Fibroblast of mammary gland (primary cell): ENCODE measurements at places on chromosomes 12 and 14.

- no peak for DNase-seq
Observed at GRCh38 chr12:110382683-110383082, 20.8 kb downstream of the ANAPC7 start.

DNA sequence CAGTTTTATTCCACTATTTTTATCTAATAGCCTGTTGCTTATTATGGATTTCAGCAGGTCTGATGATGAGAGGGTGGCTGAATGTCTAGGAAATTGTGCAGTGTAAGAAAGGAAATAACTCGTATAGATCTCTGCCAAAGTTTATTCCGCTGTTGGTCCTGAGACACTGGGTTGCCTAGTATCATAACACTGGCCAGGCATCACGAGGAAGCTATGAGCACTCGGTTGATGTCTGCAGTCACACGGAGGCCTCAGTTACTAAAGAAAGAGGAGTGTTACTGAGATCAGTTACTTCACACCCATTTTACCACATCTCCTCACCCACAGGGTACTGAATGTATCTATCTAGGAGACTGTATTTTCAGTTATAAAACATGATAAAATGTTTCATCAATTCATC lies 21.9 kb downstream of the BHLHE41 start:
- DNase-seq: no peak

- no peak for DNase-seq
Observed at GRCh38 chr12:130702966-130703732, 12.9 kb downstream of the RIMBP2 start.

DNA sequence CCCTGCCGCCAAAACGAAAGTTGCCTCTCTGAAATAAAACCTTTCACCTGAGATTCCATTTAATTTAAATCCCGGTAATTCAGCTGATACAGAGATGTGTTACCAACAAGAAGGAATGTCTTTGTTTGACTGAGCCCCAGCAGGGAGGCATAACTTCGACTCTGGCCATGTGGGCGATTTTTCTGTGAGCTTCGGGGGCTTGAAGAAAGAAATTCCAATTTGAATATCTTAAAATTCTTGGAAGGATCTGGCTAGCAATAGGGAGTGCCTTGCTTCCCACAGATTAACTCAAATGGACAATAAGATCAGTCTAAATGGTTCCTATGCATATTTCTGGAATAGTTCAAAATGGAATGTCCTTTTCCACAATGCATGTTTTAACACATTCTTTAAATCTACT lies 252.5 kb upstream of the TMPO start:
- no peak for DNase-seq

GRCh38 chr12:60263161-60263560 lies 667.3 kb downstream of the SLC16A7 start:
- no peak for DNase-seq

DNA sequence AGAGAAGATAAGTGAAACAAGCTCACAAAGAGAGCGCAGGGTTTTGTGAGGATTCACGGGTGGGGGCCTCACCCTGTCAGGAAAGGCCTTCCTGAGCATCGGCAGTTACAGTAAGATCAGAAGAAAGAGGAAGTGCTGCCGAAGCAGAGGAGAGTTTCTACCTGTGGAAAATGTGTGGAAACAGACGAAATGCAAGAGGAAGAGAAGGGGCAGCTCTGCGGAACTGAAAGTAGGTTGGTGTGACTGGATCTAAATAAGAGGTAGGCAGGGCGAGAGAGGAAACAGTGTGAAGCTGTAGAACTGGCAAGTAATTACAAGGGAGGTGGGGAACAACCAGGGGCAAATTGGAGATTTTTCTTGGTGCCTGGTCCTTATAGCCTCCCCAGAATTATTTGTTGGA lies 2.6 kb downstream of the GPR68 start:
- no peak for DNase-seq

DNA sequence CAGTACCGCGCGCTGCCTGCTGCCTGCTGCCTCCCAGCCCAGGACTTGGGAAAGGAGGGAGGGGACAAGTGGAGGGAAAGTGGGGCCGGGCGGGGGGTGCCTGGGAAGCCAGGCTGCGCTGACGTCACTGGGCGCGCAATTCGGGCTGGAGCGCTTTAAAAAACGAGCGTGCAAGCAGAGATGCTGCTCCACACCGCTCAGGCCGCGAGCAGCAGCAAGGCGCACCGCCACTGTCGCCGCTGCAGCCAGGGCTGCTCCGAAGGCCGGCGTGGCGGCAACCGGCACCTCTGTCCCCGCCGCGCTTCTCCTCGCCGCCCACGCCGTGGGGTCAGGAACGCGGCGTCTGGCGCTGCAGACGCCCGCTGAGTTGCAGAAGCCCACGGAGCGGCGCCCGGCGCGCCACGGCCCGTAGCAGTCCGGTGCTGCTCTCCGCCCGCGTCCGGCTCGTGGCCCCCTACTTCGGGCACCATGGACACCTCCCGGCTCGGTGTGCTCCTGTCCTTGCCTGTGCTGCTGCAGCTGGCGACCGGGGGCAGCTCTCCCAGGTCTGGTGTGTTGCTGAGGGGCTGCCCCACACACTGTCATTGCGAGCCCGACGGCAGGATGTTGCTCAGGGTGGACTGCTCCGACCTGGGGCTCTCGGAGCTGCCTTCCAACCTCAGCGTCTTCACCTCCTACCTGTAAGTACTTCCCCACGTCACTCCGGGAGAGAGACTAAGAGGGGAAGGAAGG lies at the start of gene LGR5:
Gene LGR5 (plus strand): TSS at position 186 of the 732 bp plus-strand sequence. CDS start 283 bp downstream, at position 469.
- no peak for DNase-seq

DNA sequence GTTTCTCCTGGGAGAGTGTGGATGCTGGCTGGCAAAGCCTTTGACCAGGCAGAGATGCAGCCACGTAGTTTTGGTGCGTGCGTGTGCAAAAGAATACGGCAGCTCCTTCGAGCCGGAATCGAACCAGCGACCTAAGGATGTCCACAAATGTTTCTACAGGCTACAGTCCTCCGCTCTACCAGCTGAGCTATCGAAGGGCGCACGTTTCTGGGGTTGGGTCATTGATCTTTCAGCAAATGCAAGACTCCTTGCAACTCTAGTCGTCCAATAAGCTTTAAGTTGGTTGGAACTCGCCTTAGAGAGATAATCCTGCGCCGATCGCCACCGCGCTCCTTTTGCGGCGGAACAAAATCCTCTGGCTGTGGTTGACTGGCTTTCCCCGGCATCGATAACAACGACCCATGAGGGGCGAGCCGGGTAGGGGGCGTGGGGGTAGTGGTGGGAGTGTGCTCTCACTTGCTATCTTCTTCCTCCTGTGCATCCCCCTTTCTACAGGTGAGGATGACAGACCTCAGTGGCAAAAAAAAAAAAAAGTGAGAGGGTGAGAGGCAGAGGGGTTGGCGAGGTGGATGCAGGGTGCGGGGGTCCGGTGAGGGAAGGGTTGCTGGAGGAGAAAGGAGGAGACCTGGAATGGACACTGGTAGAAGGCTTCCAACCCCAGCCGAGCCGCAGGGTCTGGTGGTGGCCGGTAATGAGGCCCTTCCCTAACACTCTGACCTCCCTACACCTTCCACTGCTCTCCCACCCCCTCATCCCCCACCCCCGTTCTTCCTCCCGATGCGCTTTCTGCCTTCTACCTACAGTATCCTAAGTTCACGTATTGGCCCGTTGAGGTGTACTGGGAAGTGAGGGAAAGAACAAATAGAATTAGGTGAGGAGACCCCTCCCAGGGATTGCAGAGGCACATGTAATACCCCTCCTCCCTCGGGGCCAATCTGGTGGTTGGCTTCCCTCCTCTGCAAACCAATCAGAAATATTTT lies 11.8 kb upstream of the OR6S1 start:
- DNase-seq: peak; percentile 92
